Hematopoietic multipotent progenitor cell treated with erythropoietin and hydrocortisone succinate and interleukin-3 and kit ligand, for 4 days (in vitro differentiated cells): ENCODE measurements at places on chromosomes 12 and 14.
A peak's percentile ranks its signal among the peaks of the same experiment; 100 is the strongest.

- no peak for DNase-seq
Observed at GRCh38 chr14:92462568-92462967, 51.0 kb upstream of the RIN3 start.

- no peak for DNase-seq
Observed at GRCh38 chr14:49886523-49886922, 6.4 kb upstream of the ARF6 start.

GRCh38 chr12:101671157-101671791 lies 26.2 kb upstream of the CHPT1 start:
- peak; percentile 80 for DNase-seq

- DNase-seq = peak; percentile 84
Observed at GRCh38 chr14:102150744-102151143, 11.0 kb downstream of the WDR20 start.

- no peak for DNase-seq
Observed at GRCh38 chr12:130500835-130501330, 163.2 kb downstream of the PIWIL1 start.

GRCh38 chr14:52046376-52046917 lies 22.4 kb downstream of the NID2 start:
- DNase-seq = peak; percentile 11

DNA sequence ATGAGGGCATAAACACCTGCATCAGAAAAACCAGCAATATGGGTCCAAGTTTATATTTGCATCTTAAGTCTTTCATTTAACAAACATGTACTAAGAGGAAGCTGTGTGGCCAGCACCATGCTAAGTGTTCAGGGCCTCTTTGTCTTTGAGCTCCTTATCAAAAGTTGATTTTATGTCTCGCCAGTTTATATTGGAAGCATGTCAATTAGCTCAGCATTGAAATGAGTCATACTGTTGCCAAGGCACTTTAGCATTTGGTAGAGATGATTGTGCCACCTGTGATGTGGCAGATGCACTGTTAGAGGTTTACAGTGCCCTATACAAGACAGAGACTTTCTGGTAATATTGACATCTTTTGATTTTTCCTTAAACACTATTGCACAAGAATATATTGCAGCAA lies 68.5 kb downstream of the BHLHE41 start:
- DNase-seq = no peak

GRCh38 chr12:97260786-97261185 lies 201.8 kb upstream of the RMST start:
- no peak for DNase-seq

DNA sequence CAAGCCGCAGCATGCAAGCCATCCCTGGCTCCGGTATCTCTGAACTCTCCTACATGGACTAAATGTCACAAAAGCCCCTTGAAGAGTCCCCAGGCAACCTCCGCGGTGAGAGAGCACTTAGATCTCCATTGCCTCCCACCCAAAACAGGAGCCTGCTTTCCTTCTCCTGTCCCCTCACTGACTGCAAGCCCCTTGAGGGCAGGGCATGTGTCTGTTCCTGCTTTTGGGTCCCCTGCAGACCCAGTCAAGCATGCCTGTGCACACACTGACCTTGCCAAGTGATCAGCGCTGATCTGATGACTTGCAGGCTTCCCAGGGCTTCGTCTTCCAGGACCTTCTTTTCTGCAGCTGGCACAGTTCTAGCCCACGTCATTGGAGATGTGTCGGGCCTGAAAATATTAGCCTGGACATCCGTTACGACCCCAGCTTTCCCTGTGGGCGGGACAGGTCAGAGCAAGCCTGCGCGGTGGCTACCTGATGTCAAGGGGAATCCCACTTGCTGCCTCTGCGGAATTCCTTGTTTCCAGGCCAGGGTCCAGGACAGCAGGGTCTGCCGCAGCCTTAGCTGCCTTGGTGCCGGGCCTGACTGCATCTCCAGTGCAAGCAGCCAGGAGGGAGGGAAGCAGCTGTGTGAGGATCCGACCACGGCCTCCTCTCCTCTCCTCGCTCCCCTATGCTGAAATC lies 92.5 kb downstream of the FBXL14 start:
- no peak for DNase-seq

DNA sequence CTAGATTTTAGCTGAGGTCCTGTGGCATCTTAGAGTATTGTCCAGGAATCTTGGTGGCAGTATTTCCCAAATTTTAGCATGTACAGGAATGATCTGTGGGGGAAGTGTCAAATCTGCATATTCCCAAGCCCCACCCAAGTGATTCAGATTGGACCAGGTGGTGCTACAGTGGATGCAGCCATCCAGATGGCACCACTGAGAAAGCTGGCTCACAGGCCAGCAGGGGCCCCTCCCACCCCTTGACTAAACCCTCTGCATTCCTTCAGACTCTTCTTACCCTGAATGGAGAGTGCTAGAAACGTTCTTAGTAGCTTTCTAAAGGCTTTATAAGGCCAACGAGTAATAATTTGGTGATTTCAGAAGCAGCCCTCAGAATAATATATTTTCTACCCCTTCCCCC lies 255.2 kb downstream of the NRXN3 start:
- no peak for DNase-seq

DNA sequence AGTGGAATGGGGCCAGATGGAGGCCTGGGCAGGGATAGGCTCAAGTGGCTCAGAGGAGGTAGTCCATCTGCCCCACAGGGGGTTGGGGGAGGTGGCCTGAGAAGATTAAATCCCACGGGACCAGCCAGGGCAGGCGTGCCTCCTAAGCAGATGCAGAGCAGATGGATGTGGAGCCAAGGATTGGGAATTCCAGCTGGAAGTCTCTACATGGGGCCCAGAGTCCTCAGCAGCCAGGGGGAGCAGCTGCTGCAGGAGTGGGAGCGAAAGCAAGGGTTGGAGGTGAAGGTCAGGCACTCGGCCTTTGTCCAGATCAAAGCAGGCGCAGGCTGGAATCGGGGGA lies 42.4 kb upstream of the VRK1 start:
- DNase-seq = no peak

GRCh38 chr12:65086236-65086635 lies 34.9 kb downstream of the WIF1 start:
- DNase-seq = peak; percentile 93

DNA sequence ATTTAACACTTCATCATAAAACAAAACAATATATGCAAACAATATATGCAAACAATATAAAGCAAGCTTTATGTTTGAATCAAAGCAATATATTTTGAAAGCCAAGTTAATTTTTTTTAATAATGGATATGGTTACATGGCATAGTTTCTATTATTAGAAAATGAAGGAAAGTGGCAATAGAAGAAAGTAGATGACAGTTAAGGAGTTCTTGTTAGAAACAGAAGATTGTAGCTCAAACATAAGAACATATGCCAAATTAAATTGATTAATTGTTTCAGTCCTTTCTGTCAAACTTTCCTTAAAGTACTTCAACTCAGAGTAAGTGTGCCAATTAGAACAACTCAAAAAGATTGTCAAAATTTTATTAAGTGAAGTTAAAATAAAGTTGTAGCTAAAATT lies 1248.3 kb downstream of the SLC16A7 start:
- DNase-seq = no peak

- peak; percentile 77 for DNase-seq
Observed at GRCh38 chr12:92539110-92539749, 163.6 kb upstream of the PLEKHG7 start.

GRCh38 chr14:74425525-74426201 lies 347 bp downstream of the SYNDIG1L start:
- DNase-seq = peak; percentile 74

DNA sequence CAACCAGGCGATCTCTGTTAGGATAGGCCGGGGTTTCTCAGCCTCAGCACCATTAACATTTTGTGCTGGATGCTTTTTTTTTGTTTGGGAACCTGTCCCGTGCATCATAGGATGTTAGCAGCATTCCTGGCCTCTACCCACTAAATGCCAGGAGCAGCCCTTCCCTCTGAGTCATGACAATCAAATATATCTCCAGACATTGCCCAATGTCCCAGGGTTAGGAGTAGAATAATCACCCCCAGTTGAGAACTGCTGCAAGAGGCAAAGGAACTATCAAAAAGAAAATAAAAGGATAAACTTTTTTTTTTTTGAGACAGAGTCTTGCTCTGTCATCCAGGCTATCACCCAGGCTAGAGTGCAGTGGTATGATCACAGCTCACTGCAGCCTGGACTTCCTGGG lies 76.0 kb downstream of the ACACB start:
- no peak for DNase-seq

GRCh38 chr12:26198742-26199141 lies 3.4 kb downstream of the SSPN start:
- no peak for DNase-seq

DNA sequence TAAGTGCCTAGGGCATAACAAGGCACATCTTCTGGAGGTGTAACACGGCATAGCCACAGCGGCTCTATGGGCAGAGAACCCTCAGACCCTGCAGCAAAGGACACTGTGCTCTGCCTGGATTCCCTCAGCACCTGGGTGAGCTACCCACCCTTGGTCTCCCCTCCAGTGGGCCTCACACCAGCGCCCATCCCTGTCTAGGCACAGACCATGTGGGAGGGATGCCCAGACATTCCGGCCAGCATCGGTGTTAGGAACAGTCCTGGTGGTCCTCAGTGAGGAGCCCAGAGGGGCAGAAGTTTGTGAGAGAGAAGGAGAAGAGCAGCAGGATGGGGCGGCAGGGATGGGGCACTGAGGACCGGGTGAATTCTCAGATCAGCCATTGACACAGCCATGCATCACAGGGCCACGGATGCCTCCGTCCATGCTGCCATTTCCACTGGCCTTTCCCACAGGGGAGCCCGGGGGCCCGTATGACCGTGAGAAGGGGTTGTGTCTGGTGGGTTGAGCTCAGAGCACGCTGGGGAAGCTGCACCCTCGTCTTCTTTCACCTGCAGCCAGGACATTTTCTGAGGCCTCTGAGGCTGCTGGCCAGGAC lies 282.7 kb upstream of the SFSWAP start:
- DNase-seq = no peak

GRCh38 chr12:89064151-89064550 lies 288.1 kb downstream of the DUSP6 start:
- no peak for DNase-seq

DNA sequence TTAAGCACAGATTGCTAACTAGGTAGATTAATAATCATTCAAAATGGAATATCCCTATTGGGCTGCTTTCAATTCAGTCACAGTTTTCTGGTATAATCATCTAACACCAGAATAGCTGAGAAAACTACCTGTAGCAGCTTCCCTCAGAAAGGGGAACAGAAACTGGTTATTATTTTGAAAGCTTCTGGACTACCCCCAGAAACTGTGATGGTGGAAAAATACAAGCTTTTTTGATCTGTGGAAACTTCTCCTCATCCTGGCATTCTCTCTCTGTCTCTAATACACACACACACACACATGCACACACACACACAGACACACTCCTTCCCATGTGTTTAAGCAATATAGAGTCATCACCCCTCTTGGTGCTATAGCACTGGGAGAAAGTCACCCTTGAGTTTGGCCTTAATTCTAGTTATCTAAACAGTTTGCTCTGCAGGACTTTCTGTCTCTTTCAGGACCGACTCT lies 251.5 kb upstream of the LMO3 start:
- no peak for DNase-seq

DNA sequence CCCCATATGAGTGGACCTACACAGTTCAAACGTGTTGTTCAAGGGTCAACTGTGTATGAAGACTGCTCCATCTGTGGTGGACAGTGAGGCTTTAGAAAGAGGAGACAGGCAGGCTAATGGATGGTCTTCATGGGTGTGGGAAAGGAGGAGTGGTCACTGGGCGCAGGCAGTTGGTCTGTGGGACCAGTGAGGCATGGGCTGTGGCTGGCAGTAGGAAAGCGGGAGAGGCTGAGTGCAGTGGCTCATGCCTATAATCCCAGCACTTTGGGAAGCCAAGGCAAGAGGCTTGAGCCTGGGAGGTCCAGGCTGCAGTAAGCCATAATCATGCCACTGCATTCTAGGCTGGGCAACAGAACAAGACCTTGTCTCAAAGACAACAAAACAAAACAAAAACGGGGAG lies 2.0 kb upstream of the NR4A1 start:
- no peak for DNase-seq

GRCh38 chr14:77204459-77204771 lies 22.8 kb downstream of the TMEM63C start:
- DNase-seq = no peak
